ENCODE measurements at places on chromosomes 6 and 20.

GRCh38 chr20:11153819-11154218 is 480.0 kb upstream of the JAG1 start:
- no peak for DNase-seq

DNA sequence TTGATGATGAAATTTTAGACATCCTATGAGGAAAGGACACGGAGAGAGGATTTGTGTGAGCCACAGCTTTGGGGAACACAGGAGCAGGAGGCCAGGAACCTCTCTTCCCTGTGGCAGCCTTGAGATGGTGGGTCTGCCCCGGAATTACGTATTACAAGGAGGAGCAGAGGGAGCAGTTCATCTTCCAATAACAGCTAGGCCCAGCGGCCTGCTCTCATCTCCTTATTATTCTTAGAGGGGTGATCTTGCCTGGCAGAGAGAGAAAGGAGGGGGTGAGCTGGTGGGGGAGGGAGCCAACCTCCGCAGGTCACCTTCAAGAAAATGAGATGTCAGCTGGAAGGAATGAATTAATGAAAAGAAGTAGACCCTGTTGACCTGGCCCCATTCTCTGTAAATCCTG is 305.8 kb downstream of the LRFN2 start:
- DNase-seq: no peak

DNA sequence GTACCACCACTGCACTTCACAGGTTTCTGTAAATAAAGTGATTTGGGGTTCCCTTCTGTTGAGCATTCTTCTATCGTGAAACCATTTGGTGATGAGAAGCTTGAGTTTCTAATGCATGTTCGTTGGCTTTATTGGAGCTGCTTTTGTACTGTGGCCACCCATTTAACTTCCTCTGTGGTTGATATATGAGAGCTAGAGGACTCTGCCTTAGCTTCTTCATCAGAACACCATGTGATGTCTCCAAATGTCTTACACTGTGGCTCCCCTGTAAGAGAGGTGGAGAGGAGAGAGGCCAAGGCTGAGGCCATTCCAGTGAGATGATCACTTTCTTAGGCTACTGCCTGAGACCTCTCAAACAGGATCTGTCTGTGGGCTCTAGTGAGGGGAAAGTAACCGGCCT is 114.5 kb downstream of the SLC16A10 start:
- DNase-seq: no peak

- DNase-seq: no peak
Measured at GRCh38 chr6:106849676-106850332, 124.7 kb downstream of the CD24 start.

GRCh38 chr20:24619212-24619611 is 149.8 kb downstream of the SYNDIG1 start:
- no peak for DNase-seq

DNA sequence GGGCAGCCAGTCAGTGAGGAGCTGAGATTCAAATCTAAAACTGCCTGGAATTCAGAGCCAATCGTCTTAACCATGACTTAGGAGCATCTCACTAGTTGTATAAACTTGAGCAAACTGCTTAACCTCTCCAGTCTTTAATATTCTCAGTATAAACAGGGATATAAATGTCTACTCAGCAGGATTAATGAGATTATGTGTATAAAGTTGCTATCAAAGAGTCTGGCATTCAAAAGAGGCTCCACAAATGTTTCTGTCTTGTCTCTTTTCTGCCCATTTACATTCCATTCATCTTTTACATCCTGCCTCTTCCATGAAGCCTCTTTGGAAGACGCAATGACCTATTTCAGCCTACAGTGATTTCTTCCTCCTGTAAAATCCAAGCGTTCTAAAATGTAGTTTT is 66.9 kb downstream of the BLOC1S5 start:
- no peak for DNase-seq

GRCh38 chr6:106866875-106867658 is 107.5 kb downstream of the CD24 start:
- no peak for DNase-seq

GRCh38 chr20:58448958-58449357 is 59.9 kb downstream of the VAPB start:
- DNase-seq: no peak

DNA sequence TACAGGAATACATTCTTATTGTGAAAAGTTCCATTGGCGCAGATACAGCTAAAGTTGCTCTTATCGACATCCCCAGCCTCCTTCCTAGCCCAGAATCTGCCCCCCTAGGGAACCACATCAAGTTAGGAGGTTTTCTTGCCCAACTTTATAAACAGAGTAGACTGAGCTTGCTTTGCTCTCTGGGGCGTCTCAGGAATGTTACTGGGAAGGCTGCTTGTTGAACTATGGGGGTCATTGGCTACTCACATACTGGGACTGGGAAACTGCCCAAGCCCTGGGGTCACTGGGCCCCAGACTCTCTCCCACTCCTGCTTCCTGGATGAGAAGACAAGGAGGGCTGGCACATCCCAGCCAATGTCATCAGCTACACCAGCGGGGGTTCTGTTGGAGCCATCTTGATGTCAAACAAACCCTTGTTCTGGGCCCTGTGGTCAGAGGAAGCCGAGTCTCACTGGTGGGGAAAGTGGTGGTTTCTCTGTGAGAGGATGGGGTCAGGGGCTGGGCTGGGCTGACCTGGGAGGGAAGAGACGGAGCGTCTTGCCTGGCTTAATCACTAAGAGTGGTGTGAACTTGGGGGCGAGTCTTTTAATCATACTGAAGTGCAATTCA is 26.0 kb downstream of the BPIFB4 start:
- DNase-seq: no peak

- DNase-seq: no peak
Measured at GRCh38 chr6:38714239-38715015, 684 bp upstream of the DNAH8 start.

DNA sequence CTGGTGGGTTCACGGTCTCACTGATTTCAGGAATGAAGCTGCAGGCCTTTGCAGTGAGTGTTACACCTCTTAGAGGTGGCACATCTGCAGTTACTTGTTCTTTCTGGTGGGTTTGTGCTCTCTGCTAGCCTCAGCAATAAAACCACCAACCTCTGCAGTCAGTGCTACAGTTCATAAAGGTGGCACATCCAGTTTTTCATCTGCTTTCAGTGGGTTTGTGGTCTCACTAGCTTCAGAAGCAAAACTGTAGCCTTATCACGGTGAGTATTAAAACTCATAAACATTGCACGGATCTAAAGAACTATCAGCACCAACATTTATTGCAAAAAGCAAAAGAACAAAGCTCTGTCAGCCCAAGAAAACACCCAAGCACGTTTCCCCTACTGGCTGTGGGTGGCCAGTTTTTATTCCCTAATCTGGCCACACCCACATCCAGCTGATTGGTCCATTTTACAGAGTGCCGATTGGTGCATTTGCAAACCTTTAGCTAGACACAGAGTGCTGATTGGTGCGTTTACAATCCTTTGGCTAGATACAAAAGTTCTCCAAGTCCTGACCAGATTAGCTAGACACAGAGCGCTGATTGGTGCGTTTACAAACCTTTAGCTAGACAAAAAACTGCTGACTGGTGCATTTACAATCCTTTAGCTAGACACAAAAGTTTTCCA is 3.4 kb upstream of the TMEM14C start:
- DNase-seq: no peak

DNA sequence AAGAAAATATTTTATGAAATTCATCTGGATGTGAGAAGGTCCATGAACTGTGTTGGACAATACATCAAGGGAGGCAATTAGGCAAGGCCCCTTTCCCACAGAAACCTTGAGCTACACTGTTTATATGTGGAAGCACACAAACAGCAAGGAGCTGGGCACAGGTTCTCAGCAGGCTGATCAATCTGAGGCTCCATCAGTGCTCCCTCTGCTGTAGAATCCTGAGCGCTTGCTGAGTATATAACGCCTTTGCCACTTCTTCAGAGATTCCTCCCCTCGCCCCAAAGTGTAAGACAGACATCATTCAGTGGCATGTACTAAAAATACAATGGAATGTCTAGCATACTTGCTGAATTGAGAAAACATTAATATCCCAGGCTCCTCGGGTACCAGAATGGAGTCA is 146.9 kb downstream of the PRKN start:
- no peak for DNase-seq
